Hypothalamus (tissue), 51 donors: ENCODE measurements at places on chromosomes 13 and 19.

DNA sequence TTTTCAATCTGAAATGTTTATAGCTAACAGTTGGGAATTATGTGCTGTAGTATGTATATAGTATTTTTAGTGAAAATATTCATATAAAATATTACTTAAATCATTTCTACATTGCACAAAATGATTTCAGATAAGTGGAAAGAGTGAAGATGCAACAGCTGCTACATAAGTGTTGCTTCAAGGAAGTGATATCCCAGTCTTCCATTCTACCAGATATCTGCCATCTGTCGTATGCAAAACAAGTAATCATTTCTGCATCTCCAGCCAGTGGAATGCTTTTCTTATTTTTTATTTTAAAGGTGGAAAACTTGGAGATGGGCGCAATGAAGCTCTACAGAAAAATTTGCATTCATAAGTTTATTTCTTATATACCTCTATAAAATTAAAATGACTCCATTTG, 152.5 kb upstream of the MAB21L1 start:
- DNase-seq, result no peak

DNA sequence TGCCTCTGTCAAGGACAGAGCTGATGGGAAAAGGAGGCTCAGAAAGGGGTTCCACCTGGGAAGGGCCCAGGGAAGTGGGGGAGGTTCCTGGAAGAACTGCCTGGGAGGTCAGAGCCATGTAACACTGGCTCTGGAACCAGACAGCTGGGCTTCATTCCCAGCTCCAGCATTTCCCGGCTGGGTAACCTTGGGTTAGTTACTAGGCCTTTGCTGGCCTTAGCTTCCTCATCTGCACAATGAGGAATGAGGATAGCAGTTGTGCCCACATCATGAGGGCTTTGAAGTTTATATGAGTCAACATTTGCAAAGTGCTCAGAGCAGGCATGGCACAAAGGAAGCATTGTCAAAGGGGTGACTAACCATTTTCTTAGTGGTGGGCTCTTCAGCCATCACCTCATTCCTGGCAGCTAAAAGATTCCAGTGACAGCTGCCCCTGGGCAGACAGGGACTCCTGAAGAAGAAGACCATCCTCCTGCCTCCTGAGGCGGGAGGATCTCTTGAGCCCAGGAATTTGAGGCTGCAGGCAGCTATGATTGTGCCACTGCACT, 1.7 kb upstream of the DNAJB1 start:
- DNase-seq, result peak; percentile 38

- no peak for DNase-seq
Measured at GRCh38 chr19:51944798-51945552, 17.7 kb downstream of the ZNF613 start.

- DNase-seq, result no peak
Measured at GRCh38 chr13:50214514-50214913, 199.3 kb downstream of the KCNRG start.

DNA sequence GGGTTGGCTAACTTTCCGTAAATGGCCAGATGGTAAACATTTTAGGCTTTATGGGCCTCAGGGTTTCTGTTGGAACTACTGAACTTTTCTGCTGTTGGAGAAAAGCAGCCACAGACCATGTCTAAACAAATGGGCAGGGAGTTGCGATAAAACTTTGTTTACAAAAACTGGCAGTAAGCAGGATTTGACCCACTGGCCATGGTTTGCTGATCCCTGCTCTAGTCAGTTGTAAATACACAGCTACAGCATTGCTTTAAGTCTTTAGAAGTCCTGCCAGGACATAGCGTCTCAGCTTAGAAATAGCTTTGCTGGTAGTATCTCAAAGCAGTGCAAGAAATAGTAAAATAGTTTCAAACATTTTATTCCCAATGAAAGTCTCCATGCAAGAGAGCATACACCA, 88.4 kb downstream of the NALCN start:
- DNase-seq, result no peak

DNA sequence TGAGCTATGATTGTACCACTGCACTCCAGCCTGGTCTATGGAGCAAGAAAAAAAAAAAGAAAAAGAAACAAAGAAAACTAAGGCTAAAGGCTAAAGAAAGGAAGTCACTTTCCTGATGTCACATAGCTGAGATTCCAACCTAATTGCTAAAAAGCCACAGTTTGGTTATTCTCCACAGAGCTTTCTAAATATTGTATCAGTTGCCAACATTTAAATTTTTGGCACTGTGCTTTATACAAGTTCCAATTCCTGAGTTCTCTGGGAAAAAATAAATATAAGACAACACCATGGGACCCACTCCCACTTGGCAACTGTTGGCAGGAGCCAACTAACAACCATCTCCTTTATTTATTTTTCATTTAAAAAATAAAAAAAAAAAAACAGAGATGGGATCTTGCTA, 11.2 kb upstream of the LYPD3 start:
- DNase-seq, result no peak

DNA sequence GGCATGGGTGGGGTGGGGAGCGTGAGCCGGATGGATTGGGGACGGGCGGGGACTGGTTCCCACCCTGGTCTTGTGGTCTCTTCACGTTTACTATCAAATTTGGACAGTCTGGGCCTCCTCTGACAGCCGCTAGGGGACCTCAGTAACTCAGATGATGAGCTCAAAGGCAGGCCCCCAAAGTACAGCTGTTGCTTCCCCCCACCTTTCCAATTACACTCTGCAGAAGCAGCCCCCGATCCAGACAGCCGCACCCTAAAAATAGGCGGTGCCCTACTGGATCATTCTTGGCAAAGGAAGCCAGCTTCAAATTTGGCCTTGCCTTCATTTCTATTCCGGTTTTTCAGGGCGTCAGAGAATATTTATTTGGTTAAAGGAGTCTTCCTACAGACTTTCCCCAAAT, 1.9 kb upstream of the FOXO1 start:
- DNase-seq, result no peak

- DNase-seq, result no peak
Measured at GRCh38 chr13:48131533-48131932, 36.6 kb upstream of the MED4 start.
